ENCODE measurements at places on chromosomes 12 and 14.

DNA sequence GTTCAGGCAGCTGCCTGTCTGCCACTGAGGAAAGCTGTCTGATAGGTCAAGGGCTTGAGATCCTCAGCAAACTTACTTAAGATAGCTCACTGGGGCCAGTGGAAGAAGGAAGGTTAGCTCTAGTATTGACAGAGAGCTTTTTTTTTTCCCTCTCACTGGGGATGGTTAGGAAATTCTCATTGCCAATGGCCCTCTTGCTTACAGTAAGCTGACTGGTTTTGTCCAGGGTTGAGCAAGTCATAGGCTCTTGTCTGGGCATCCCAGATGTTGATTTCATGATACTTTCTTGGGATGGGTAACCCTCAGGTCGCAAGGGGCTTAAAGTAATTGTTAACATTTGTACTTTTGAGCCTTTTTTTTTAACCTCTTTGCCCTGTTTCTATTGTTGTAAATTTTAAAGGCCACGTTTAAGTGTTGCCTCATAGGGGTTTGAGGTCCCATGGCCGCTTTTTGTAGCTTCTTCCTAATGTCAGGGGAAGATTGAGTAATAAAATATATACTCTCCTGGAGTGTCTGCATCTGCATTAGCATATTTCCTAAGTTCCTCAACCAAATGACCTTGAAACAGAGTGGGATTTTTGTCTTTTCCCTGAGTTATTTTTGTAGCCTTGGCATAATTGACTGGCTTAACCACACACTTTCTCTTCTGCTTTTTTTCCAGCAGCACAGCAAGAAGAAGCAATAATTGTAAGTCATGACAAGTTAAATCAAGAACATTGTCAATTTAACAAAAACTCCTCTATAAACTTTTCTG lies 716.0 kb downstream of the LRFN5 start:
- DNase-seq, result no peak

DNA sequence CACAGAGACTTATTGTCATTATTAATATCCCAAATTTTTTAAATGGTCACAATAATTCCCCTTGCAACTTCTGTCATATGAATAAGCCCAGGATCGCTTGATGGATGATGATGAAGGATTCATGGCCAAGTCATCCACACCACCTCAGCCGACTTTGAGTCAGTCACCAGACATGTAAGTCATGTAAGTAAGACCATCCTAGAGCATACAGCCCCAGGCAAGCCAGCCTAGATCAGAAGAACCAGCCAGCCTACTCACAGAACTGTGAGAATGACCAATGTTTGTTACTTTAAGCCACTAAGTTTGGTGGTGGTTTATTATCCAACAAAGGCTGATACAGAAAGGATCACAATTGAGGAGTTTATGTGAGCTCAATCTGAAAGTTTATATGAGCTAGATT lies 341.8 kb downstream of the NRXN3 start:
- no peak for DNase-seq

DNA sequence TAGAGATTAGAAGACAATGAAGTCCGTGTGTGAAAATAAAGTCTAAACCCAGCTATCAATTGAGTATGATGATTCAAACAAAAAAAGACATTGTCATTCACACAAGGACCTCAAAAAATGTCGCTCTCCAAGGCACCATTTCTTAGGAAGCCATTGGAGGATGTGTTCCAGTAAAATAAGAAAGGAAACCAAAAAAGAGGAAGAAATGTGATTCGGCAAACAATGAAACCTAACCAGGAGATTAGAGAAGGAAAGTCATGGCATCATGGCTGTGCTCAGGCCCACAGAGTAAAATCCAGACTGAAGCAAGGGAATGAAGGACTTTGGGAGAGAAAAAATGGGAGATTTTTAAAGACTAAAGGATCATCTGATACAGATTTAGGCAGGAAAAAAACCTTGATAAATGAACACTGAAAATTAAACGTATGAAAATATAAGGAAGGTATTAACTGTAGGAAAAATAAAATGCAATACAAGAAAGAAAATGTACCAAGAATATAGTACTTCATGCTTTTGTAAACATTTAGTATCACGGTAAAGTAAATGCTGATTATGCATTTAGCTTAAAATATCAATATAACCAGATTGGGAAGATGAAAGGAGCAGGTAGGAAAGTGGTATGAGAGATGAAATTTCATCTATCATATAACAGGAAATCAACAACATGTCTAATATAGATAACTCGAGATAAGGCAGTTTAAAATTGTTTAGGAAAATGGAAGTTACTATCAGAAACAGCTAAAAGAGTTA lies 38.2 kb upstream of the MTHFD1 start:
- DNase-seq, result no peak

DNA sequence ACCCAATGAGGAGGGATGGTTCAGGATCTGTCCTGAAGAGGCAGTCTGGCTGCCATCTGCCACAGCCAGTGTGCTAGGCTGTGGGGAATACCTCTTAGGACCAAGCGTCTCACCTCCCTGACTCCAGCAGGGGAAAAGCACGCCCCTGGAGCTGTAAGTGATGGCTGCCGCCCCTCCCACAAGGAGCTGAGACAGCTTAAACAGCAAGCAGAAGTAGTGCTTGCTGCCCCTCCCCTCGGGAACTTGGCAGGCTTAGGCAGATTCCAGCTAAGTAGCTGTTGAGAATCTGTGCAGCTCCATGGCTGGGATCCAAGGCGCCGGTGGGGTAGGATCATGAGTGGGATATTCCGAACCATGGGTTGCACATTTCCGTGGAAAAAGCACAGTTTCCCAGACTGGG lies 360.4 kb upstream of the MDGA2 start:
- peak; percentile 89 for DNase-seq

- DNase-seq, result no peak
Measured at GRCh38 chr12:16002880-16003279, 91.7 kb downstream of the DERA start.

GRCh38 chr12:109630107-109630506 lies 56.5 kb downstream of the MVK start:
- no peak for DNase-seq

GRCh38 chr14:20493634-20494033 lies 11.7 kb upstream of the RNASE10 start:
- DNase-seq, result no peak

- no peak for DNase-seq
Measured at GRCh38 chr14:22517117-22517720, 71.8 kb downstream of the DAD1 start.

DNA sequence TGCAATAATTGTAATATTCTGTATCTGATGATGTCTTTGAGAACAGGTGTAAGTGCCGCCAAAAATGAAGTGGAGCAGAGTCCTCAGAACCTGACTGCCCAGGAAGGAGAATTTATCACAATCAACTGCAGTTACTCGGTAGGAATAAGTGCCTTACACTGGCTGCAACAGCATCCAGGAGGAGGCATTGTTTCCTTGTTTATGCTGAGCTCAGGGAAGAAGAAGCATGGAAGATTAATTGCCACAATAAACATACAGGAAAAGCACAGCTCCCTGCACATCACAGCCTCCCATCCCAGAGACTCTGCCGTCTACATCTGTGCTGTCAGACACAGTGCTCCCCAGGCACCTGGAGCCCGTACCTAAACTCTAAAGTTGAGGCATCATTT lies 268.7 kb downstream of the DAD1 start:
- no peak for DNase-seq

GRCh38 chr12:130838284-130838950 lies 633 bp downstream of the STX2 start:
- DNase-seq, result peak; percentile 82

DNA sequence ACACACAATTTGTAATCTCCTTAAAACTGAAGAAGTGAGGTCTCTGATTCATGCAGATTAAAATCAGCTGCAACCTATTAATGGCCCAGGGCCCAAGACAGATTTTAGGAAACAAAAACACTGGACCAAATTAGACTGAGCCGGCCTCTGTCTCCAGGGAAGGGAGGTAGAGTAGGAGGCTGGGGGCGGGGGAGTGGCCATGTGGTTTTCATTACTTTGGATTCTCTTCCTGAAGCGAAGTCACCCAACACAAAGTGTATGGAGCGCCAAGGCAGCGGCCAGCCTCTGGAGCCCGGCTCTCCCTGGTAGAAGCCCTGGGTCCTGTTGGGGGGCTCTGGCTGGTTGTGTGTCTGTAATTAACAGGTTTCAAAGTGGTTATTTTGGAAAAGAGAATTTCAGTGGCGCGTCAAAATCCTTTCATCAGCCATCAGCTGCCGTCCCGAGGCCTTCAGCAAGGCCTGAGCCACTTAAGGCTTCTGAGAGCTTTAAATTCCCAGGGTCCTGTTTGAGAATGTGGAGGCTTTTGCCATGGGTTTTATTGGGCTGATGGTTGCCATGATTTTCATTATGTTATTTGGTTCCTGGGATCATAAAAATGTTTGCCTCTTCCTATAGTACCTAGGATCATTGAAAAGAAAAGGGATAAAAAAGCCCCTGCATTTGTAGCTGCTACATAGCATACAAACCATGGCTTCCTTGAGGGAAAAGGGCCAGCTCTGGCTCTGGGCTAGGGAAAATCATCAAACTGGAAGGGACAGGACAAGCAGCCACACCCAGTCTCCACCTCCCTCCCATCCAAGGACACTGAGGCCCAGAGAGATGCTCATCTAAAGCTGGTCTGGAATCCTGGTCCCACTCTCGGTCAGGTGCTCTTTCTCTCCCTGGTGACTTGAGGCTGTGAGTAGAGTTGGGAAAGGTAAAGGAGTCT lies 282.4 kb downstream of the ZFP36L1 start:
- no peak for DNase-seq

- DNase-seq, result no peak
Measured at GRCh38 chr14:21672116-21672515, 1.5 kb downstream of the OR4E1 start.

DNA sequence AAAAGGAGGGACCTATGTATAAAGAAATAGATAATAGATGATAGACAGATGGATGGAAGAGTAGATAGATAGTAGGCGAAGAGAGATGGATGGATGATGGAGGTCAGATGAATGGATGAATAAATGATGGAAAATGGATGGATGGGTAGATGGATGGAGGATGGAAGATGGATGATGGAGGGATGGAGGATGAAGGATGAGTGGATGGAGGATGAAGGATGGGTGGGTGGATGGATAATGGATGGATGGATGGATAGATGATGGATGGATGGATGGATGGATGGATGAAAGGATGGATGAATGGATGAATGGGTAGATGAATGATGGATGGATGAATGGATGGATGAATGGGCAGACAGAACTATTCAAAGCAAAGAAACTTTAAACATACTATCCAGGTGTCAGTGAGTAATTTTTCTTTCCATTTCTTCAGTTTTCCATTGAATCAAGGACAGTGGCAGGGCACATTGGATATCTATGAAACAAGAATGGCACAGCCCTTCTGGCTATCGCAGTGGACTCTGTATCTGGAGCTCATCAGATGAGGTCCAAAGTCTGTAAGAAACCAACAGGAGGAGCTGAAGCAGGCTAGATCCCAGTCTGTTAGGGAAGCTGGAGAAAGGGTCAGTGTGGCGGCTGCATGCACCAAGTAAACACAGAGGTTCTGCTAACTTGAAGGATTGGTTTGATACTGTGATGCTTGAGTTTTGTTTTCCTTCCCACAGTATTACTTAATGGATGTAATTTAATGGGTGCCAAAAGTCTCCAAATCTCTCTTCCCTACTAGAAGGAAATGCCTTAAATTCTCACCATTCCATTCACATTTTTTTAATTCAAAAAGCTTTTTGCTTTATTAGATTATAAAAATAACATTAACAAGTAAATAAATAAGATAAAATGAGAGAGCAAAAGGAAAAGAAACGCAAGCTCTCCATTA lies 18.1 kb upstream of the MED13L start:
- DNase-seq, result no peak

GRCh38 chr12:22700106-22700505 lies 75.1 kb downstream of the ETNK1 start:
- DNase-seq, result no peak

DNA sequence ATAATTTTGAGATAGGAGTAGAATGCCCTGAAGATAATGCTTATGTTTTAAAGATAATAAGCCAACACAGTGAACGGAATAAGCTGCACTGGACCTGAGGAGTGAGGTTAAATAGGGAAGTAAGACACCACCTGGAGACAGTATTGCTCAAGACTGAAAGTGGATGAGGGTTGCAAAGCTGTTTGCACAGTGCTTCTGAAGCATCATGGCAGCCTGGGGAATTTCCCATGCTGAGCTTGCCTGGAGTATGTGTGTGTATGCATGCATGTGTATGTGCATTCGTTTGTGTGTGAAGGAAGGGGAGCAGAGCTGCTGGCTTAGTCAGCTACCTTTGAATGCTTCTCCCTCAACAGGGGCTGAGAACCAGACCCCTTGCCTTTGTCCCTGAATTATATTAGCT lies 35.8 kb downstream of the BHLHE41 start:
- no peak for DNase-seq

DNA sequence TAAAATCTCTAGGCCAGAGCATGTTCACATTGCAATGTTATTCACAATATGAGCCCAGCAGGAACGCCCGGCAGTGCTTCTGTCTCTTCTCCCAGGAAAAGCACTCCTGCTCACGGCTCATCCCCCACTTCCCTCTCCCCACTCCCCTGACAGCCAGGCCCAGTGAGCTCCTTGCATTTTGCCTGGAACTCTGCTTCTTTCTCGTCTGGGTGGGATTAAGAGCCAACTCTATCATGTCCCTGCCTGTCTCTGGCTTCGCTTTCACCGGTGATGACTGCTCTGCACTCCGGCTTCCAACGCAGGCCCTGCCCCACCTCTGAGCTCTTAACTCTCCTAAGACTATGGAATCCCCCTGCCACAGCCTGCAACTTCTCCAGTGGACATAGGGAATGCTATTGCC lies 2.5 kb downstream of the PLEK2 start:
- no peak for DNase-seq

DNA sequence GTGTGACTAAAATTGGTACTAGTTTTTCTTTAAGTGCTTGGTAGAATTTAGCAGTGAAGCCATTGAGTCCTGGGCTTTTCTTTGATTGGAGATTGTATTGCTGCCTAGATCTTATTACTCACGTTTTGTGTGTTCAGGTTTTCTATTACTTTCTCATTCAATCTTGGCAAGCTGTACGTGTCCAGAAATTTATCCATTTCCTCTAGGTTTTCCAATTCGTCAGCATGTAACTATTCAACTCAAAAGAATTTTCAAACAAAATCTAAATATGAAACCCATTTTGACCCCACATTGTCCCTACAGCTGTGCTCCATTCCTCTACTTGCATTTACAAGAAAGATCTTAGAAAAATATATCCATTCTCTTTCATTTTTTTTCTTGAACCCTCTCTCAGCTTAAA lies 1613.4 kb upstream of the SEL1L start:
- no peak for DNase-seq

GRCh38 chr12:78096909-78097597 lies 266.4 kb downstream of the NAV3 start:
- DNase-seq, result peak; percentile 62

GRCh38 chr14:94022532-94023411 lies 3.4 kb upstream of the OTUB2 start:
- DNase-seq, result no peak

DNA sequence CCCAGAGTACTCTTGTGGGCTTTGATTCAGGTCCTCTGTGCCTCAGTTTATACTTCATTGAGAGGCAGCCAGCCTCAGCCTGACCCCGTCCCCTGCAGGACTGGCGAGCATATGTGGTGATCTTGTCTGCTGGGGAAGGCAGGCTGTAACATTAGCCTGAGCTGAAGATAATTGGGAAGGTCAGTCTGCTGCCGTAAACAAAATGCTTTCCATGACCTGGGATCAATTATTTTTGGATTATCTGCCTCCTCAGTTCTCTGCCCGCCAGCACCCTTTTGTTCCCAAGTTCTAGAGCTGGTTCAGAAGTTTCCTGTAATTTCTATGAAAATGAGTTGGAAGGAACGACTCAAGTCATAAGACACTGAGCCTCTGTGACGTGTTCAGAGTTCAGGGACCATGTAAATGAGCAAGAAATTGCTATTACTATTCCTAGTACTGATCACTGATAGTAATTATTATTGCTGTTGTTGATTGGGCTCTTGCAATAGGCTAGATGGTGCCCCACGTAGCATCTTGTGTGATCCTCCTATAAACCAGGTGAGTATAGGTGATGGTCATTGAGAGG lies 4.5 kb downstream of the ORAI1 start:
- DNase-seq, result peak; percentile 55

All from NCI-H82 (cell line).